ENCODE measurements at places on chromosomes 5 and 9.

DNA sequence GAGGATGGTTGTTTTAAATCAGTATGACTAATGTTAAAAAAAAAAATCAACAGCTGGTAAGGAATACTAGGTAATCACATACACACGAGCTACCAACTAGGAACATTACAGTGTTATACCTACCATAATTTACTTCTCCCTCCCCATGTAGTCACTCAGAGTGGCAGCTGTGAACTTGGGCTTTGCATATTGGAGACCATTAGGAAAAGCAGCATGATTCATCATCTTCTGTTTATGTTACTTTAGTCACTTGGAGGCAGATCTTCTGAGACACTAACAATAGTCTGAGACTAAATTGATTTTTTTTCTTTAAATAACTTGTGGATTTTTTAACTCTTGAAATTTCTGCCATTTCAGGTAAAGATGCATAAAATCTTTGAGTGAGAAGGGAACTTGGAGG lies 141.5 kb upstream of the NR4A3 start:
- DNase-seq: no peak

GRCh38 chr5:165405340-165405739 lies 1899.9 kb downstream of the MAT2B start:
- DNase-seq: no peak

- no peak for DNase-seq
These were observed 34.6 kb upstream of the CPLX2 start for GRCh38 chr5:175836737-175837136.

- DNase-seq: no peak
These were observed 2.2 kb upstream of the ERAP1 start for GRCh38 chr5:96809921-96810320.

DNA sequence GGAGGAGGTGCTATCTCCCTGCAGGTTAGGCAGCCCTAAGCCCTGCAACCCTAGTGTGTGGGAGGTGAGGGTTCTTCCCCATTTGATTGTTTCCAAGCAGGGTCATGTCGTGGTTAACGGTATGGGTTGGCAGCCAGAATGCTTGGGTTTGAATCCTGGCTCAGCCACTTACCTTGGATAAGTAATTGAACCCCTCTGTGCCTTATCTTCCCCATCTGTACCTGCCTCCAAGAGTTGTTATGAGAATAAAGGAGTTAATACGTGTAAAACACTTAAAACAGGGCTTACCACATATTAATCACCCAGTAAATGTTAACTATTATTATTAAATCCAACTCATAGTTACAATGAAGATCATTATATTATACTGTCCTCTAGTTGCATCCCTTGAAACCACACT lies 52.2 kb upstream of the SPATA31E1 start:
- peak; percentile 11 for DNase-seq

DNA sequence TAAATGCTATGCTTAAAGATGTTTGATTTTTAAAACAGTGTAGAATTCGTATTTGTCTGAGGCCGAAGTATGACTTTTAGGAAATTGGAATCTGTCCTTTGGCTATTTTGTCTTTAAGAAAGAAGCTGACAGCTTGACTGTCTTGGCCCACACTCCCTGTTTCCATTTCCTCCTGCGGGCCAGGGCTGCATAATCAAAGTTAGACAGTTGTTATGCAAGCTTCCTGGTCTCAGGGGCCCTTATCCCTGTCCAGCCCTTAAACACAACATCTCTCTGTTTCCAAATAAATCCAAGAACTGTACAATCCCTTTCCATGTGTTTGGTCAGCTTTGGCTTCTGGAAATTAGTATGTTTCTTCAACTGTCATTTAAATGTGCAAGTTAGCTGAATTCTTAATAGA lies 54.6 kb upstream of the ECM2 start:
- DNase-seq: no peak

DNA sequence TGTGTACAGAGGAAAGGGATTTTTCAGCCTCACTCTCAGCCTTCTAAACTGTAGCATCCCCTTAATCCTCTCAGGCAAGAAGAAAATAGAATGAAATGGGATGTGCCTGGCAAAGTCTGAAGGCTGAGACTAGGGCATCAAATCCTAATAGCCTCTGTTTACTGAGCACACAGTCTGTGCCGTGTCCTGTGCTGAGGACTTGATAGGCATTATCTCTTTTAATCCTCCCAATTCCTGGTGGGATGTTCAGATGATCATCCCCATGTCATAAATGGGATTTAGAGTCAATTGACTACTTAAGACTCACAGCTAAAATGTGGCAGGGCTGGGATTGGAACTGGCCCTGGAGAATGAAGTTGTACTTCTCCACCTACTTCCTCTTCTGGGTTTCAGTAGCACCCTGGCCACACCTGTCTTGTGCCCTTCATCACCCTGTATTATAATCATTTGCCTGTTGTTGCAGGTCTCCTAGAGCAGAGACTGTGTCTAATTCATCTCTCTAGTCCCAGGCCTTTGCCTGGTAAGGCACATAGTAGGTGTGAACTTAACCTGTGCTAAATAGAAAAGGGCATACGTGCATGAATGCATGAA lies 81.0 kb downstream of the WWC1 start:
- DNase-seq: no peak

- DNase-seq: no peak
These were observed 92.2 kb downstream of the ADAMTSL1 start for GRCh38 chr9:18566121-18566520.

DNA sequence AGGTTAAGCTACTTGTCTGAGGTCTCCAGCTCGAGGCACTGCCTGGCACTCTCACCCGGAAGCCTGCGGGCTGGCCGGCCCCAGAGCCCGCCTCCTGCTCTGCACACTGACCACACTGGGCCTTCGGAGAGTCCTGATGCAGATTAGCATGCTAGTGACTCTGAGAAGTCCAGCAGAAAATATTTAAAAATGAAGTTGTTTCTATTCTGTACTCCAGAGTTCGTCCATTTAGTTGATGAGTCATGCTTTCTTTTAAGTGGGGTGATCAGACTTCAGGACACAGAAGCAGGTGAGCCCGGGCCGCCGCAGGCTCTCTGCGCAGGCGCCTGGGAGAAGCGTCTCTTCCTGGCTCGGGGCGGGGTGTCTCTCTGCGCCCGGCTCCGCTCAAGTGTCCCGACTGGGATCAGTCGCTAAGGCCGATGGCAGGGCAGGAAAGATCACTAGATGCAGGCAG lies 32.5 kb downstream of the FAM240B start:
- DNase-seq: peak; percentile 37

- DNase-seq: no peak
These were observed 60.1 kb upstream of the ITGA1 start for GRCh38 chr5:52727576-52727975.

DNA sequence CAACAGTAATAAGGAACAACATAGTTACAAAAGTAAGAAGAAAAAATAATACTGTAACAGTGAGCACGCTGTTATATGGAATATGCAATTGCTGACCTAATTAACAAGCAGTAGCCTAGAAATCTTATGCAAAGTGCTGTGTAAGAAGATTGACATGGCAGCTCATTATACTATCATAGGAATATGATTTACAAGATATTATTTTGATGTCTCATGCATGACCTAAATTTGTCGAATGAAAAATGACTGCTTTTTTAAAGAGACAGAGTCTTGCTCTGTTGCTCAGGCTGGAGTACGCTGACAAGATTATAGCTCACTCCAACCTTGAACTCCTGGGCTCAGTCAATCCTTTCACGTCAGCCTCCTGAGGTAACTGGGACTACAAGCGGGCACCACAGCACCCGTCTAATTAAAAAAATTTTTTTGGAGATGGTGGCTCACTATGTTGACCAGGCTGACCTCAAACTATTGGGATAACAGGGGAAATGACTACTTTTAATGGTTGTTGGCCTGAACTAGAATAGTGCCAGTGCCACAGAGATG lies 10.5 kb downstream of the RAD23B start:
- no peak for DNase-seq

DNA sequence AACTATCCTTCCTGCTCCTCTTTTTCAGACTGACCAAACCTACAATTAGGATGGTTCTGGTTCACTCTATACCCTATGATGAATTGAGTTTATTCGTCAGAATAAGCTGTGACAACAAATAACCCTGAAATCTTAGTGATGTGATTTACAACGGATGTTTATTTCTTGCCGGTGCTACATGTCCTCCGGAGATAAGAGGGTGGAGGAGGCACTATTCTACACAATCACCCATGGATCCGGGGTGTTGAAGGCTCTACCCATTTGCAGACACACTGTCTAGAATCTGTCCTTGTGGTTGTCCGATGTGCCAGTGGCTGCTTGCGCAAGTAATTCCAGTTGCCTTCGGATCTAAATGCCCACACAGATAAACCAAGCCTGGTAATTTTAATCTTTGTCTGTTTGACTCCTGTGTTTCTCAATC lies 44.7 kb downstream of the CDC14B start:
- DNase-seq: no peak

GRCh38 chr9:3980771-3981170 lies 319.1 kb downstream of the GLIS3 start:
- no peak for DNase-seq

GRCh38 chr9:121883281-121884056 lies 209.6 kb downstream of the TTLL11 start:
- DNase-seq: no peak

Data from stimulated activated CD4-positive, alpha-beta T cell treated with anti-CD3 and anti-CD28 coated beads, Interleukin-12 subunit alpha, Interleukin-12 subunit beta, amount 100 ng/mL, for 24 hours (primary cell).